Left lobe of liver (tissue), 2 donors: ENCODE measurements at places on chromosomes 3 and 15. TPM values are rescaled to one million over a fixed set of nuclear protein-coding genes. Genes with fewer than 3 reads are reported as not detected.
A peak's percentile ranks its signal among the peaks of the same experiment; 100 is the strongest.

GRCh38 chr3:137259089-137259488, 301.3 kb downstream of the IL20RB start:
- DNase-seq = no peak

- DNase-seq = no peak
These were observed 101.2 kb upstream of the RGMA start for GRCh38 chr15:93190238-93190637.

GRCh38 chr3:160023476-160023875, 34.8 kb downstream of the IL12A start:
- no peak for DNase-seq

DNA sequence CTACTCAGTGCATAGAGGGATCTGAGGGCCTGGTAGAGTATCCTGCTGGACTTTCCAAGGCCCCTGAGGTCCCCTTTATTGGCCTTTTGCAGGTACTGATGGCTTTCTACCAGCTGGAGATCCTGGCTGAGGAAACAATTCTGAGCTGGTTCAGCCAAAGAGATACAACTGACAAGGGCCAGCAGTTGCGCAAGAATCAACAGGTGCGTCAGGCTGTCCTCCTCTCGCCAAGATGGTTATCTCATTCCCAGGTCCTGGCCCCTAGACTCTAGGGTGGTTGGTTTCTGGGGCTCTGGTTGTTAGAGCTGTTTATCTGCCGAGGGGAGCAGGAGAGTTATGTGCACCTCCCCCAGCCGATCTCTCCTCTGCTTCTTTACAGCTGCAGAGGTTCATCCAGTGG, 9.3 kb downstream of the EIF2B5 start:
- peak; percentile 76 for DNase-seq

The GABRG3 gene
- total RNA-seq = 0.03 TPM
